ENCODE measurements at places on chromosomes 16 and 17.
A peak's percentile ranks its signal among the peaks of the same experiment; 100 is the strongest.

DNA sequence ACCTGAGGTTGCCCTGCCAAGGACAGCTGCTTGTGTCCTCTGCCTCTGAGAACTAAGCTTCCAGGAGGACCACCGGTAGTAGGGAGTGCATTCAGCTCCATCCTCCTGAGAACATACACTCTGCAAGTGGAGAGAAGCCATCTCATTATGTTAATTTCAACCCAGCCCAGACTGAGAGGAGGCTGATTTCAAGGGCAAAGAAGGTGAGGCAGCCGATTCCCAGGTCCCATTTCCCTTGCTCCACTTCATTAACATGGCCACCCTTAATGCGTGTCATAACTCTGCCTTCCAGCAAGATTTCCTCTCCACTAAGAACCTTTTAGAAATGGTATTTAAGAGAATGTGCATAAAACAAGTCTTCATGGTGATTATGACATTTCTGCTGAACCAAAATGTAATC is 72.5 kb downstream of the CDH13 start:
- no peak for DNase-seq

DNA sequence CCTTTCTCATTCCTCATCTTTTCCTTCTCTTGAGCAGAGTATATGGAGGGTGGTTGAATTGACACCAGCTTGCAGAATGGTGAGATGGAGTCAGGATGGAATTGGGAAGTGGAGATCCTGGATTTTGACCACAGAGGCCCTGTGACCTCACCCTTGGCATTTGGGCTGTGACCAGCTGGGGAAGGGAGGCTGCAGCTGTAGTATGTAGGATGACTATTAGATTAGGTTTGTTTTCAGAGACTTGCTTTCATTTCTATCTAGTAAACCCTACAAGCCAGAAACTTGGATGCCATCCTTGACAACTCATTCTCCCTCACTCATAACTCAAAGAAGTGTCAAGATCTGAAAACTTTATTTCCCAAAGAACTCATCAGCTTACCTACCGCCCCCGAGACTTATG is 5.9 kb downstream of the GNGT2 start:
- DNase-seq = peak; percentile 38

DNA sequence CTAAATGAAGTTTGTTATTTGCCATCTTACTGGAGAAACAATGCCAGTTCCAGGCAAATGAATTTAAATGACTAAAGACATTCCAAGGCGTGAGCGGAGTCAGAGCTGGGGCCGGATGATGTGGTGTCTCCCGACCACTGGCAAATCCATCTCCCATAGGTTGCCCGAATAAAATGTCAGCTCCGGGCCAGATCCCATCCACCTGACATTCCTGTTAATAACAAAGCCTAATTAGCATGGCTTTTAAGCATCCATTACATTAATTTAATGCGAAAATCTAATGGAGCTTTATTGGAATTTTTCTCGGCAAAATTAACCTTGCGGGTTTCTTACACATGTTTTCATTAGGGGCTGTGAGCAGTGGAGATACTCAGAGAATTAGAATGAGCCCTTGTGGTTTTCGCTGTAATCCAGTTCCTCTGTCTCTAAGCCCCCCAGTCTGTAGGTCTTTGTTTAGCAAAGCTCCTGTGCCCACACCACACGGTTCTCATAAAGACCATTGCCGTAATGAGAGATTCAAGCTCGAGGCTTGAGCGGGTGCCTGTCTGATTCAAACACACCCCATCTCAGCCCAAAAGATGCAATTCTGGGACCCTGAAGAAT is 123.3 kb downstream of the CCT6B start:
- no peak for DNase-seq

DNA sequence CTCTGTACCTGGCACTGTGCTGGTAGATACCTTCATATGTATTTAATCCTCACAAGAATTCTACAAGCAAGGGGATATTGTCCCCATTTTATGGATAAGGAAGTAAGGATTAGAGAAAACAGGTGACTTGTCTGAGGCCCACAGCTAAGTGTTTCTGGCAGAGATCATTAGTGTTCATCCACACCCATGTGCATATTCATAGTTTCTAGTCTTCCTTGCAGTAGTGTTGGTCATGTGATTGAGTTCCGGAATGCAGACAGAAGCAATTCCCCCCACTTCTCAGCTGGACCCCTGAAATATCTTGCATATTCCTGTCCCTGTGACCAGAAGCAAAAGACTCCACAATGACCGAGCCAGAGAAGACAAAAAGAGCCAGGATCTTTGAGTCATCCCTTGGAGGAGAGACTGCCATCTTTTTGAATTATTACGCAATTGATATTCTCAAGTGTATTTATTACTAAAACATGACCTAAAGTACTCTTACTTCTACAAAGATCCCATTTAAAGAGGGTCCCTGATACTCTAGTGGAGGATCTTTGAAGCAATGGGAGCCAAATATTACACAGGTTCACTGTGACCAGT is 43.4 kb downstream of the SOX9 start:
- DNase-seq = no peak

GRCh38 chr17:78226759-78227454 is 4.5 kb upstream of the TMEM235 start:
- peak; percentile 83 for DNase-seq

- no peak for DNase-seq
These were observed 2.3 kb upstream of the HSD3B7 start for GRCh38 chr16:30982548-30983288.

DNA sequence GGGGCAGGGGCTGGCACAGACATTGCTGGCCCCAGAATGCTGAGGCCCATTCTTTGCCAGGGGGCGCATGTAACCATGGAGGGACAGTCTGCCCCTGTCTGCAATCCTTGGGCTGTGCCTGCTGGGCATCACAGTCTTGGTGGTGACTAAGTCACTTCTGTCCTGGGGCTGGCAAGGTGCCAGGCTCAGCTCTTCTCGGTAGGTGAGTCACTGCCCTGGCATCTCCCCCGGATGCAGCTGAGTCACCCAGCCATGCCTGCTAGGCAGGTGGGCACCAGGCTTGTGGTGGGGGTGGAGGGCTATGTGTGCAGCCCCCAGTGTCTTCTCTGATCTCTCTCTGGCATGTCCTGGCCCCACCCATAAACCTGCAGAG is 5.6 kb downstream of the RARA start:
- peak; percentile 97 for DNase-seq

DNA sequence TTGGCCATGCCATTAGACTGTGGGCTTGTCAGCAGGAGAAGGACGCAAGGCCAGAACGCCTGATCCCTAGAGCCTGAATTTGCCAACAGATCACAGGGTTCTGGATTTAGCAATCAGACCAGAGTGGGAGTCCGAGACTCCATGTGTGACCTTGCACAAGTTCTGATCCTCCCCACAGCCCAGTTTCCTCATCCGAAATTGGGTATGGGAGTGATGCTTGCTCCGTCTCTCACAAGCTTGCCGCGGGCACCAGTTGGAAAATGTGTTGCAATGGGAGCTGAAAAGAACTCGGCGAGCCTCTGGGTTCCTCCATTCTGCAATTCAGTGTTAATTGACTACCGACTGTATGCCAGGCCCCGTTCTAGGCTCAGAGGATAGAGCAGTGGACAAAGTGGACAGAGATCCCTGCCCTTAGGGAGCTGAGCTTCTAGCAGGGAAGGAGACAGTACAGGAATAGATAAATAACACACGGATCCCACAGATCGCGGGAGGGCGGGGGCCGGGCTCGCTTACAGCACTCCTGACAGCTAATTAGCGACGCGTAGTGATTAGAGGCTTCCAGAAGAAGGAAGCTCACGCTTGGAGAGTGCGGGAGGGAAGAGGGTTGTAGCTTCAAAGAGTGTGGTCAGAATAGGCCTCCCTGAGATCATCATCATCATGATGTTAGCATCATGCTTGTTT is 150.4 kb upstream of the CIBAR2 start:
- DNase-seq = peak; percentile 70

GRCh38 chr17:73592079-73592415 is 52.2 kb downstream of the SDK2 start:
- DNase-seq = no peak
